A549 (cell line): ENCODE measurements at places on chromosomes 7 and 10.

DNA sequence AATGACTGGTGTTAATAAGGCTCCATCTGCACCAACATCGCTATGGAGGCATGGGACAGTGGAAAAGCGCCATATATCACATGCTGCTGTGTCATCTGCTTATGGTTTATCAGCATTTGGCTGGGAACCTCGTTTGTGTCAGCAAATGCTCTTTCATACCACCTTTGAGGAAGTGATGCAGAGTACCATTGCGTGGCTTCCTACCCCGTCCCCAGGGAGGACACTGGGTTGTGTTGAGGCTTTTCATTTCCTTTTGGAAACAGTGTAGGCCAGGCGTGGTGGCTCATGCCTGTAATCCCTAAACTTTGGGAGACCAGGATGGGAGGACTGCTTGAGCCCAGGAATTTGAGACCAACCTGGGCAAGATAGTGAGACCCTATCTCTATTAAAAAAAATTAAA is 6.8 kb downstream of the TACR2 start:
- no peak for DNase-seq

DNA sequence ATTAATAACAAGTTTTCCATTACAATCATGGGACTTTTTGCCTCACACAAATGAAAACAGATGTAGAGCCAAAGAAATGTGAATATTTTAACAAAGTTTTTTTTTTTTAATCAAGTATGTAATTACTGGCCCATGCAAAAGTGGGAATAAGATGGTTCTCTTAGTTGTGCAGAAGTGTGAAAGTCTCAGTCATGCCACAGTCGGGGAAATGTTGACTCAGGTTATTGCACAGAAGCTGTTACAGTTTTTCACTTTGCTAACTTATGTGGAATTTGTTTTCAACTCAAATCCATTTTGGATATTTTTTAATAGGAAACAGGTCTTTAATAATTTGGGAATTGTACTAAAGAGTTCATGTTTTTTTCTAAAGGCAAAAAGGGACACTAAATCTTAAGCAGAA is 44.0 kb upstream of the CAV2 start:
- no peak for DNase-seq

- no peak for DNase-seq
These were observed 214.8 kb downstream of the MGMT start for GRCh38 chr10:129681856-129682255.

DNA sequence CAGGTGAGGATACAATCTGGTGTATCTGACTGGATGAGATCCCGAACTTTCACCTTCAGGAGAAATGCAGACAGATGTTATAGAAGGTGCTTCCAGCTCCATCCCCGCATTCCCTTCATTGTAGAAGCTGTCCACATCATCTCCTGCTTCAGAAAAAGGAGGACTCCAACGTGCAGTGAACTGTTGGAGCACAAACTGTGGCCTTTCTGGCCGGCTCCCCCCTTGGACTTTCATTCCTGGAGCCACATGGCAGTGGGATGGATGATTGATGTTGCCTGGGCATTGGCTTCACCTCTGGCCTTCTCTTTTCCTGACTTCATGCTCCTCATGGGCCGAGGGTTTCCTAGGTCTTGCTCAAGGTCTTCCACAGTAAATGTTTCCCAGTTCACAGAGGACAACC is 29.6 kb upstream of the ZNF273 start:
- DNase-seq: no peak

DNA sequence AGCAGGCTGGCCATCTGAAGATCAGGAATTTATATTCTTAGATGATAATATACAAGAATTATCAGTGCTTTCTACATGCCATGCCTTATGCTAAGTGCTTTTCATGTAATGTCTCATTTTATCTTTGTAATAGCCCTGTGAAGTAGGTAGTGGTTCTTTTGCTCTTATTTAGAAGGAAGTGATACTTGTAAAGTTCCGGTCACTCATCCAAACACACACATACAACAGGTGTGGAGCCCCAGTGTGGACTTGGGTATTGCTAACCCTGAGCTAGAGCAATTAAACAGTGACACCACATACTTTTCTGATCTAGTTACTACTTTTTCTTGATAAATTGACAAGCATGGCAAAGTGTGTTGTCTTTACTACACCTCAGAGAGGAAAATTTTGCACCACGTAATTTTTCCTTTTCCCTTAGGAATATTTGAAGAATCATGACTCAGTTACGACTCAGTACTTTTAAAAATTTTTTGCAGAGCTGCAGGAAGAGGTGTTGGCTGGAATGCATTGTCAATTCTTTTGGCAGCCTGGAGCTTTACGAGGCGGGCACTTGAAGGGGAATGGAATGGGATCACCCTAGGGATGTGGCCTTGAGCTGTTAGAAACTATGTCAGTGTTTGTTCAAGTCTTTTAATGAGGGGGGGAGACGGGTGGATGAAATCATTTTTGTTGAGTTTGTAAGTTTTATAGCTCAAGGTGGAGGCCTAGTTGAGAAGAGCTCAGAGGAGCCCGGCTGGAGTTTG is 212.5 kb upstream of the CELF2 start:
- peak; percentile 4 for DNase-seq

GRCh38 chr10:1240341-1240775 is 184.2 kb downstream of the WDR37 start:
- no peak for DNase-seq

DNA sequence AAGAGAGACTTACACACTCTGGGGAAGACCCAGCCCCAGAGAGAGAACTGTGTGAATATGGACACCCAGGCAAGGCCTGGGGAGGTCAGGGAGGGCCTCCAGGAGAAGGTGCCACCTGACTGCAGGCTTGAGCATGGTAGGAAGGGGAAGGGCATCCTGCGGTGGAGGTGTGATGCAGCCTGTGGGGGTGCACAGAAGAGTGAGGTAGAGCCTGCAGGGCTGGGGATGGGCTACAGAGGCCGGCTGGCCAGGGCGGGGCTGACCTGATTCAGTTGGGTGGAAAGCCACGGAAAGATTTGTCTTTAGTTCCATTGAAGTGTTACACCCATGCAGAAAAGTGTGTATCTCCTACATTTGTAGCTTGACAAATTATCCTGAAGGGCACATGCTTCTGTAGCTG is 47.6 kb downstream of the ZMIZ1 start:
- DNase-seq: no peak

- DNase-seq: no peak
These were observed 117.5 kb downstream of the TCF7L2 start for GRCh38 chr10:113067501-113067900.

DNA sequence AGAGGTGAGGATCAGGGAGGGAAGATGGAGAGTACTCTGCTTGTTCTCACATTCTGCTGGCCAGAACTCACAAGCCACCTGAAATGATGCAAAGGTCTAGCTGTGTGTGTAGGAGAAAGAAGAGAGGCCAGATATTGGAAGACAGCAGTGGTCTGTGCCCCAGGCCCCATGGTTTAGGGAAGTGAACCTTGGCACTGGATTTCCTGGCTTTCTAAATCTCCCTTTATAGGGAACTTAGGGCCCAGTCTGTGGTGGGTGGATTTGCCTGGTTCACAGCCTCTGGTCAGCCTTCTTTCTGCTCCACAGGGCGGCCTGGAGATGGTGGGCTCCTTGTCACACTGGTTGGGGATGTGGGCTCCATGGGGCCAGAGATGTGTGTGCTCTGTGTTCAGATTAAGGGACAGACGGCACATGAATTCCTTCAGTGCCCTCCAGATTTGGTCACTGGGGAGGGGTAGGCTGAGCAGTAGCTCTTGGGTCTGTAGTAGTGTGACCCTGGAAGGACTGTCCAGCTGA is 9.5 kb upstream of the SH2D4B start:
- no peak for DNase-seq

- DNase-seq: no peak
These were observed 123.5 kb downstream of the ADCY1 start for GRCh38 chr7:45697576-45698136.

GRCh38 chr10:52637592-52637991 is 135.0 kb downstream of the MBL2 start:
- peak; percentile 35 for DNase-seq

DNA sequence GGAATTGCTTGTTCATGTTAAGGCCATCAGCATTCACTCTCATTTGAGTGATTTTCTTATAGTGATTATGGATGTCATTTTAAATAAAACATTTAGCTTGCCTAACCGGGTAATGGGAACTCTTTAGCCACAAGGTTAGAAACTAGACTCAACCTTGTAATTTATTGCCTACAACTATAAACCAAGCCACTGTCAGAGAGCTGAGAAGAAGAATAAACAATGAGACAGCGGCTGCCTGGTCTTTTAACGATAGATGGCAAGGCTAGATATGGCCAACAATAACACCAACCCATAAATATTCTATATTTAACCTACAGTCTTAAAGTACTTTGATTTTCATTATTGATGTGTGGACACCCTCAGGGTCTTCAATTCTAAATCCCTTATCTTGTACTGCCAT is 27.8 kb upstream of the INHBA start:
- no peak for DNase-seq

DNA sequence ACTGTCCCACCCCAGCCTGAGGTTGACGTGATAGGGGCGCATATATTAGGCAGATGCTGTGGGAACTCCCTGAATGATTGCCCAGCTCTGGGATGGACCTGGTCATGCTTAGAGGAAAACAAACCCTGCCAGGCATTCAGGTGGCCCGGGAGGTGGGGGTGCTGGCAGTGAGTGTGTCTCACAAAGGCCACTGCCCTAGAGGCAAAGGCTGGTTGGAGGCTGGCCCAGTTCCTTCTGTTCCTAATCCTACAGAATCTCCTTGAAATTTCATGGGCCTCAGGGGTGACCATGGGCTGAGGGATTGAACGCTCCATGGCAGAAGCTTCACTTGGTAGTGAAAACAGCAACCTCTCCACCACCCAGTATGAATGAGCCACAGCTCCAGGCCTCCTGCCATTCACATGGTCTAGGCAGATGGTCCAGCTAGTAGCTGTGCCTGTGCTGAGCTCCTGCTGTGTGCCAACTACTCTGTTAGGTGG is 25.6 kb downstream of the ADRA2A start:
- DNase-seq: no peak

GRCh38 chr7:154783281-154783909 is 219.5 kb downstream of the PAXIP1 start:
- DNase-seq: no peak

DNA sequence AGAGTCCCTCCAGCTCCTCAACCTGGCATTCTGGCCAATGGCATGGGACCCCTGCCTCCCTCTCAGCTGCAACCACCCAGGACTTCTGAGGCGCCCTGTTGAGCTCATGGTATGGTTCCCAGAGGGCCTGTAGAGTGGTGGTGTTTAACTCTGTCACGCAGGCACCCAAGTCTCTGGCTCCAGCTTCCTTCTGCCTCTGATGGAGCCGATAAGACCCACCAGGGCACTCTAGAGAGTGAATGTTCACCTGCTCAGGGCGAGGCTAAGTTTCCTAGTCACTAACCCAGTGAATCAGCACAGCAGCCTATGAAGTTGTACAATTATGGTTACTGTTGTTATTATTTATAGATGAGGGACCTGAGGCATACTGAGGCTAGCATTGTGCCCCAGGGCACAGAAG is 120.4 kb downstream of the ZMIZ1 start:
- no peak for DNase-seq

GRCh38 chr7:98678215-98678614 is 61.1 kb downstream of the NPTX2 start:
- no peak for DNase-seq

- no peak for DNase-seq
These were observed 14.0 kb upstream of the SCART1 start for GRCh38 chr10:133439517-133440461.

- DNase-seq: no peak
These were observed 406.4 kb upstream of the ETV1 start for GRCh38 chr7:14395860-14396259.

DNA sequence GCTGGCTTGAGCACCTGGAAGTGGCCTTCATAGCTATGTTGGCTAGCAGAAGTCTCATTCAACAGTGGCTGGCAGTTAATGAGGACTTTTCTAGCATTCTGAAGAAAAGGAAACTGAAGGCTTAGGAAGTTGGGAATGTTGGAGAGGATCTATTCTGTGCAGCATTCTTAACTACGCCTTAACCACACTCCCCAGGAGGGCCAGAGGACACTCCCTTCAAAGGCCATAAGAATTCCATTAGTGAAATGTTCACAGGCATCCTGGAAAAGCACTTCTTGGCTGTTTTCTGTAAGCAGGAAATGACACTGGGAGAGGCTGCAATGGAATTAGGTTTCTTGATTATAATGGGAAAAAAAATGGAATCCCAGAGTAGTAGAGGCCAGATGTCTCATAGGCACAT is 188.9 kb downstream of the ARHGAP12 start:
- no peak for DNase-seq

DNA sequence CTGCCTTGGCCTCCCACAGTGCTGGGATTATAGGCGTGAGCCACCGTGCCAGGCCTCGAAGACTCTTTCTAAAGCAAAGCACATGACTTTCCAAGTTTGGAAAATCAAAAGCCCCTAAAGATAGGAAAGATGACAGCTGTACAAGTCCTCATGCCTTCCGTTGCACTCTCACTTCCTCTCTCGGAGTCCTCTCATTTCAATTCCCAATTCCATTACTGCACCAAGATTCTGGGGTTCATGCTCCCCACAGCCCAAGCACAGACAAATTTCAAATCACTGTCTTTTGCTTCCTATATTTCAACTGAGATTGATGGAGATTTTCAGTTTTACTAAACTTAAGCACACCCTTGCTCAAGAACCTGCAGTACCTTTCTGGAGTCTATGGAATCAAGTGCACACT is 10.9 kb upstream of the PLAU start:
- no peak for DNase-seq

DNA sequence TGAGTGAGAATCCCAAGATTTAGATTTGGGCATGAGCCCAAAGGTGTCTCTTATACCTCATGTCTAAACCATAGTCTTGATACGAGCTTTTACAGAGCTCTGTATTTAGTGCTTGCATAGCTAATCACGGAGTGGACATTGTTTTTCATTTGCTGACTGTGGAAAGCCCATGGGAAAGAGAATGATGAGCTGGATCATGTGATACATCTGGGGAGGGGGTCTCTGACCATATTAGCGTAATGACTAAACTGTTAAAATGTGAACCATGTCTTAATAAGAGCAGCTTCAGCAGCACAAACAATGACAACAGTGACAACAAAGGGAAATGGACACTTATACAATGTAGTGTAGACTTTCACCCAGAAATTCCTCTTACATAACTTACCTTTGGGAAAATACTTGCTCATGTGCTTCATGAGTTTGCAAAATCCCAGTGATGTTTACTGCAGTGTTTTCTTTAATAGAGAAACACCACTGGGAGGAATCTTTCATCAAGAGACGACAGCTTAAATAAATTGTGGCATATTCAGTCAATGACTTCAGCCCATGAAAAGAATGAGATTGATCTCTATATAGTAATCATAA is 44.0 kb upstream of the ITGB1 start:
- no peak for DNase-seq

DNA sequence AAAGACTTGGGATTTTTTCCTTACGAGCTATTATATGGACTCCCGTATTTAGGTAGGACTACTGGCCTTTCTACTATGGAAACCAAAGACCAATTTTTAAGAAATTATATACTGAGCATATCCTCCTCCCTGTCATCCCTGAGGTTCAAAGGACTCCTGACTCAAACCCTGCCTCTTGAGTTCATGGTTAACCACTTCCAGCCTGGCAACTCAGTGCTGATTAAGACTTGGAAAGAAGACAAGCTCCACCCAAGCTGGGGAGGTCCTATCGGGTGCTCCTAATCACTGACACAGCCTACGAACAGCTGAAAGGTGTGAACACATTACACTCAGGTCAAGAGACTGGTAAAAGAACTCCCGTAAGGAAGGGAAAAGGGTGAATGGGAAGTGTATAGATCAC is 66.8 kb downstream of the LYZL2 start:
- no peak for DNase-seq

- no peak for DNase-seq
These were observed 199.7 kb downstream of the EXOC4 start for GRCh38 chr7:133452577-133452976.

GRCh38 chr7:51124321-51124720 is 192.3 kb downstream of the COBL start:
- no peak for DNase-seq
